ENCODE measurements at places on chromosomes 12 and 14. TPM values are rescaled to one million over a fixed set of nuclear protein-coding genes. Genes with fewer than 3 reads are reported as not detected.

GRCh38 chr12:97456571-97457188 lies 5.9 kb upstream of the RMST start:
- DNase-seq: no peak

DNA sequence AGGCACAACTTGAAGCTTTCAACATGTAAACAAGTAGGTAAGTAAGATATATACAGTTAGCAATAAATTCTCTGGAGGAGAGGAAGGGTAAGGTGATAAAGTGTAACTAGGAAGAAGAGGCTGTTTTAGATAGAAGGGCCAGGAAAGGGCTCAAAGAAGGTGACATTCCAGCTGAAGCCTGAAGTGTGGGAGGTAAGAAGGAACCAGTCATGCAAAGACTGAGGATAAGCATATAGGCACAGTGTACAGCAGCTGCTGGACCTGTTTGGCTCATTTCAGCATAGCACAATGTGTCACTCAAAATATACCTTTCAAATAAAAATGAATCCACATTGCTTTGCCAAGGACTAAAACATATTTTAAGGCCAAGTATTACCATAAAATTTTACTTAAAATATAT lies 28.6 kb upstream of the ARL1 start:
- DNase-seq: no peak

The PSMB11 gene
- polyA plus RNA-seq: not detected

The FIGNL2 gene
- 1.5 TPM for polyA plus RNA-seq

- DNase-seq: no peak
These were observed 18.3 kb upstream of the SERPINA4 start for GRCh38 chr14:94542811-94543440.

- no peak for DNase-seq
These were observed 10.7 kb upstream of the ATP2A2 start for GRCh38 chr12:110270125-110270962.

The RPS6KA5 gene
- 2.9 TPM for polyA plus RNA-seq

GRCh38 chr14:104367866-104368750 lies 211.5 kb upstream of the C14orf180 start:
- DNase-seq: no peak

DNA sequence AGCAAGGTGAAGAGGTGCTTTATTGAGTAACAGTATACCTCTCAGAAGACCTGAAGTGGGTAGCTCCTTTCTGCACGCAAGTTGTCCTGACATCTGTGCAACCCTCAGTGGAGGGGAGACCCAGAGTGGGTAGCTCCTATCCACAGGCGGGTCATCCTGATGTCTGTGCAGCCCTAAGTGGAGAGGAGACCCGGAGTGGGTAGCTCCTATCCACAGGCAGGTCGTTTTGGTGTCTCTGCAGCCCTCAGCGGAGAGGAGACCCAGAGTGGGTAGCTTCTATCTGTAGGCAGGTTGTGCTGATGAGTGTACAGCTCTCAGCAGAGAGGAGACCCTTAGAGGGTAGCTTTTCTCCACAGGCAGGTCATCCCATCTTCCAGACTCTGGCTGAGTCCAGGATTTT lies 45.1 kb upstream of the PRPF39 start:
- no peak for DNase-seq

DNA sequence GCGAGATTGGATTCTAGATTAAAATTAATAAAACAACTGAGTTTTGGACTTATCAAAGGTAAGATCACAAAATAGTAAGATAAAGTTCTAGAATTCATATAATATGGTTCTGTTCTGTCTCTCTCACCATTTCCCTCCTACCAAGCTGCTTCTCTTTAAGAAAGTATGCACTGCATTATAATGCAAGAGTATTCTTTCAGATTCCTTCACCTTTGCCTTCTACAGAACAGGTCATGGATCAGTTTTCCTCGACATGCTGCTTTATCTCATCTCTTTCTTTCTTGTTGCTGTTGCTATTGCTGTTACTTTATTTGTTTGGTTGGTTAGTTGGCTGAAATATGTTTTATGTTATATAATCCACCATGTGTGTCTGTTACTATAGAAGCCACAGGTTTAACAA lies 357.0 kb downstream of the NAV3 start:
- DNase-seq: no peak

DNA sequence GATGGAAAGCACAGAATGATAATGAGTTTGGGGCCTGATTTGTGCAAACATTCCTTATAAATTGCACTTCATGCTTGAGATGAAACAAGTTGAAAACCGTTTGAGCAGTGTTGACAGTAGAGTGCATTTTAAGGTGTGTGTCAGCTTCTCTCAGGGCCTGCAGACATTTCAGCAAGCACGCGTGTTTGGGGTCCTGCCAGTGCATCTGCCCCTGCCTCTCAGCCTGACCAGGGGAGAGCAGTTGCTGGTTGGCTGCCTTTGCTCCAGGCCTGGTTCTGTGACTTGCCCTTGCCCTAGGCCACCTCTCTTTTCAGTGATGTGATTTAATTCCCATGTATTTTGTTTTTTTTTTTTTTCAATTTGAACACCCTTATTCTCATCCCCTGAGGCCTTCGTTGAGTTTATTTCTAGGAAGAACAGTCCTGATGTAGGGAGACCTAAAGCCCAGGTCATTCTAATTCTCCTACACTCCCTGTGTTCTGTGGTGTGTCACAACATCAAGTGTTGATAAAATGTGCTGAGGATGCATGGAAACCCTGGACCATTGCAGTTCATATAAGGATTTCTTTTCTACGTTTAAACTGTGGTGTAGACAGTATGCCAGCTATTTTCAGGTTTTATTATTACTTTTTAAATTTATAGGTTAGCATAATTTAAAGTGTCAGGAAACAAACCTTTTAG lies 40.1 kb upstream of the AMN start:
- no peak for DNase-seq

- no peak for DNase-seq
These were observed 661.8 kb downstream of the DIO2 start for GRCh38 chr14:79549515-79549914.

GRCh38 chr12:117000316-117000715 lies 89.6 kb downstream of the FBXW8 start:
- no peak for DNase-seq

- DNase-seq: no peak
These were observed 3.3 kb upstream of the NAA25 start for GRCh38 chr12:112111931-112112330.

The SLC7A7 gene
- 94.0 TPM for polyA plus RNA-seq

The SDSL gene
- polyA plus RNA-seq: 15.5 TPM

DNA sequence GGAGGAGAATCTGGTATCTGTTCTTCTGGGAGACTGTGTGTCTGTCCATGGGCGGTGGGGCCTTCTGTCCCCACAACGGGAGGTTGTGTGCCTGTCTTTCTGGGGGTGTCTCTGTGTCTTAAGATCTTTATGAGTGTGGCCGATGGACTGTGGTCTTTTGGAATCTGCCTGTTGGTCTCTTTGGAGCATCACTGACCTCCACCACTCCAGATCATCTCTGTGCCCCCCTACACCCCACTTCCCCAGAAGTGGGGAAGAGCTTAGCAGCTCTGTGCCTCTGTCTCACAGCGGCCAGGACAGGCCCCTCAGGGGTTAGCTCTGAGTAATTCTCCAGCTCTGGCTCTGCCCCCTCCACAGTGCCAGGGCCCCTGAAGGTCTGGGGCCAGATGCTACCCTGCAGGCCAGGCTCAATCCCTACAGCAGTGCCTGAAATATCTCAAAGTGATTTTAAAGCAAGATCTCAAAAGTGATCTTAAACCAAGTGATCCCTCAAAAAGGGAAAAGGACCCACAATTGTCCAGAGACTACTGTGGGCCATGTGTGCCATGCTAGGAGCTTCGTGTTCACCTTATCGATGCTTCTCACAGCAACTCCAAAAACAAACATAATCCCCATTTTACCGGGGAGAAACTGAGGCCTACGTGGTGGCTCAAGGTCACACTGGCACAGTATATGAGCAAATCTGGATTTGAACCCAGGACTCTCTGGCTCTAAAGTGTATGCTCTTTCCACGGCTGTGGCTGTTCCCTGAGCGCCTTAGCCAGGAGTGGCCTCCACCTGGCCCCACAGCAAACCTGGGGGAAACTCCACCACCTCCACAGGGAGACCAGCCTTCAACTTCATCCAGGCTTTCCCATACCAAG lies 26.0 kb upstream of the KRT78 start:
- no peak for DNase-seq

All from endothelial cell of umbilical vein (primary cell).